ENCODE measurements at places on chromosomes 13 and 19.

DNA sequence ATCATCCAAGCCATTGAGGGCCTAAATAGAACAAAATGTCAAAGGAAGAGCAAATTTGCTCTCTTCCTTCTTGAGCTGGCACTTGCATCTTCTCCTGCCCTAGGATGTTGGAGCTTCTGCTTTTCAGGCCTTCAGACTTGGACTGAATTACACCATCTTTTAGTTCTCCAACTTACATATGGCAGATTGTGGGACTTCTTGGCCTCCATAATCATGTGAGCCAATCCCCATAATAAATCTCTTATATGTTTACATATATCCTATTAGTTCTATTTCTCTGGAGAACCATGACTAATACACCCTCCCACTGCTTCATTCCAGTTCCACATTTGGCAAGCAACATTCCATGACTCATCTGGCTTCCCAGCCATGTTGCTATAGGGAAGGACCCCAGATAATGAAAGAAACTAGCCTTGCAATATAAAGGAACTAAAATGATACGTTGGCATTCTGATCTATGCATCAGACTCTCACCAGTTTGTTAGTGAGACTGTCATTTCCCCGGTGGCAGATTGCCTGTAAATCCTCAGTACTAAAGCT is 11.0 kb upstream of the ACOD1 start:
- DNase-seq = no peak

- DNase-seq = no peak
Measured at GRCh38 chr13:29294821-29295220, 300.7 kb downstream of the SLC7A1 start.

- DNase-seq = no peak
Measured at GRCh38 chr13:69283837-69284236, 823.8 kb upstream of the ATXN8OS start.

GRCh38 chr19:6694147-6694815 is 24.3 kb upstream of the TNFSF14 start:
- no peak for DNase-seq

- no peak for DNase-seq
Measured at GRCh38 chr13:48946163-48946562, 29.5 kb upstream of the FNDC3A start.

- DNase-seq = no peak
Measured at GRCh38 chr19:5929625-5930024, 15.6 kb downstream of the CAPS start.

- DNase-seq = no peak
Measured at GRCh38 chr13:33123066-33123859, 107.0 kb downstream of the KL start.

DNA sequence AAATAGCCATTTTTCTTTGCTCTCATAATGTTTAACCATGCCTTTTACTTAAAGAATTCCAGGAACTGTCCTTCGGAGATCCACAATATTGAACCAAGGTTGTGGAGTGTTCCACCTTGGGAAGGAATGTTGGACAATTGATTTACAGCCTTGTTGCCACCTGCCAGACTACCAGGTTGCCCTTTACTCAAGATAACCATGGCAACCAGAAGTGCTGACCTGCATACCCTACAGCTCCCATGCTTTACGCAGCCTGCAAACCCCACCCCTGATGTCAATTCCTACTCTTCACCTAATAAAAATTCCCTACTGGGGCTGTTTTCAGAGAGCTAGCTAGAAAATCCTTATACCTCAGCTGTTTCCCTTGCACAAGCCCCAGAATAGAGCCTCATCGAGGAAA is 151.0 kb upstream of the RXFP2 start:
- DNase-seq = no peak

DNA sequence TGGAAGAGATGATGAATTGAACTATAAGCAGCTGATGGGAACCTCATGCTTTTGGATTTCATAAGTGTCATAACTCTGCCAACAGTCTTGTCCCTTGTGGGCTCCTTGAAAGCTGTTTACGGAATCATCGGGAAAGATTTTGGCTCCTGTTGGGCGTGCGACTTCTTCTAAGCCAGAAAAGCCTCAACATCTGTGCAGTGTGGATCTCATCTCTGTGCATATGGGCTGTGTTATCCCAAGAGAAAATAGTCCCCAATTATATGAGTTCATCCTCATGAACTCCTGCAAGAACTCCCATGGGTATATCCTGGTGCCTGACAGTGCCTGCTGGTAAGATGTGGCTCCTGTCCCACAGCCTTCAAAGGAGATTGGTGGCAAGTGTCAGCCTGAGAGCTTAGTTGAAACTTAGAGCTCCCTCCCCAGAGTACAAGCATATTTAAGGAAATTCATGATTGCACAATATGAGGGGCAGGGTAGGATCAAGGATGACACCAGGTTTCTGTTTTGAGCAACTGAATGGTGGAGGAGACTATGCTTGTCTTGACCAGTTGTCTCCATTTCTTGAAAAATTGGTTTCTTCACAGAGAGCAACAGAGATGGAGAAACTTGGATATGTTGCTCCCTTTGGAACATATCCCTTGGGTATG is 243.5 kb downstream of the ITGBL1 start:
- no peak for DNase-seq

- DNase-seq = no peak
Measured at GRCh38 chr13:66888698-66889097, 341.4 kb downstream of the PCDH9 start.

- DNase-seq = no peak
Measured at GRCh38 chr13:51629491-51630287, 45.4 kb downstream of the WDFY2 start.

DNA sequence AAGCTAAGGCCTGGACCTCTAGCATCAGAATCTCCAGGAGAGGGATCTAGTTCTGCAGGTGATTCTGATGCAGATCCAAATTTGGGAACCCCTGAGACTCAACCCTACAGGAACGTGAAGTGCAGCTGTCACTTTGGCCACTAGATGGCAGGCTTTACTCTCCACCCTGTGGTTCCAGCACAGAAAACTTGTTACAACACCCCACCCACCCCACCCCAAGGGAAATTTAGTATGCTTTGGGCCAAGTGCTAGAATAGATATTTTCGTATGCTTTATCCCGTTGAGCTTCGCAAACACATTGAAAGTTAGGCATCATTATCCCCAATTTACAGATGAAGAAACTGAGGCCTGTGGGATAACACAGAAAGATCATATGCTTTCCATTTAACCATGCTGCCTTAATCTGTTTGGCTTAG is 232.0 kb downstream of the B3GLCT start:
- DNase-seq = peak; percentile 27

DNA sequence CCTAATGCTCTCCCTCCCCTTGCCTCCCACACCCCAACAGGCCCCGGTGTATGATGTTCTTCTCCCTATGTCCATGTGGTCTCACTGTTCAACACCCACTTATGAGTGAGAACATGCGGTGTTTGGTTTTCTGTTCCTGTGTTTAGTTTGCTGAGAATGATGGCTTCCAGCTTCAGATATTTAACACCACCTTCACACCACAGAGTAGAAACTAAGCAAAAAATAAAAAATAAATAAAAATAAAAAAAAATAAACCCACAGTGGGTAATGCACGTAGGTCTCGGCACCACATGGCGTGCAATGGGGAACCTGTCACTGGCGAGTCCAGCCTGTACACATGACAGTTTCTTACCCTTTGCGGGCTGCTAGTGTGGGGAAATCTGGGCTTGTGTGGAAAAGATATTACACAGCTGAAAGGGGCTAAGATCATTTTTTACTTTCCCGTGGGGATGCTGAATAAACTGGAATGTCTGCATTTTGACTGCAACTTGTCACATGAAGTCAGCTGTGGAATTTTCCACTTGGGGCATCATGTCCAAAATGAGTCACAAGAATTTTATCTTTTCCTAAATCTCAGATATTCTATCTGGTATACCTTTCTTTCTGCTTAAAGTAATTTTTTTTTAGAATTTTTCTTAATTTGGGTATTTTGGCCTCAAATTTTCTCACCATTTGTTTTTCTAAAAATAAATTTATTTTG is 170.5 kb downstream of the IRS2 start:
- no peak for DNase-seq

DNA sequence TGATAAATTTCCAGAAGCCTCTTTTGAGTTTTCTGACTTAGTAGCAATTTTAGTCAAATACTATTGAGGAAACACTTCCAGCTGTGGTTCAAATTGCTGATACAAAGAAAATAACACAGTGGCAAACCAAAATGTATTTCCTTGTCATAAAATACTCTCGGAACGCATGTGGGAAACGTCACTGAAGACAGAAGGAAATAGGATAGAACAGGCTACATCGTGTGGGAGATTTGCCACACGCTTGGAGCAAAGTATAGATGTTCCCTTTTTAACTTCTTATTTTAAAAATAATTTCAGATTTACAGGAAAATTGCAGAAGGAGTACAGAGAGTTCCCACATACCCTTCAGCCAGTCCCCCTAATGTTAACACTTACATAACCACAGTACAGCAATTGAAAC is 88.8 kb downstream of the ING1 start:
- DNase-seq = no peak

GRCh38 chr19:35478794-35479677 is 11.2 kb downstream of the KRTDAP start:
- DNase-seq = no peak

DNA sequence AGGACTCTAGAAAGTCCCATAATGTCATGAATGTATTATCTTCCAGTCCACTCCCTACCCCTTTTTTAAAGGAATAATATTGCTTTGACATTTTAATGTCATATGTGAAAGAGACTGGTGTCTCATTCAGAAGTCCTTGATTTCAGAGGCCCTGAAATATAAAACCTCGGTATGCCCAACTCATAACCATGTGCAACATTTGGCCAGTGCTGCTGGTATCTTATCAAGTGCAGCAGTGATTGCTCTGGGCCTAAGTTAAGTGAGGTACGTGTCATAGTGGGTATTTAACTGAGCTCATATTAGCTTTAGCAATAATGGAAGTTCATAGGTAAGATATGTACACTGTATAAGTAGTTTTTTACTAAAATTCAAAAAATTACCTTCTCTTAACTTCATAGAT is 14.7 kb downstream of the TEX30 start:
- DNase-seq = no peak

DNA sequence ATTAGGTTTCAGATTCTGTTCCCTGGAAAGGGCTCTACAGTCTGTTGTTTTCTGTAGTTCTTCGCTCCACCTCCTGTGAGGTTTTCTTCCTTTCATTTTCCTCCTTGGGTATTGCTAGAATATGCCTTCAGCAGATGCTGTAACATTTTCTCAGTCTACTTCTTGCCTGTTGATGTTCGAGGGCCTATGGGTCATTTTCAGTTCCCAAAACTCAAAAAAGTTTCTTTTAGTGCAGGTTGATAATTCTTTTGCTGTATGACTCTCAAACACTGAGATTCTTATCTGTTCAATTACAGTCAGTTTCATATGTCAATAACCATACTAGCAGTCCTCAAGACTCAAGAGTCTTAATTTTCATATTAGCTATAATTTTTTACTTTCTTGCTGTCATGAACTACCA is 268.3 kb downstream of the RFC3 start:
- no peak for DNase-seq

DNA sequence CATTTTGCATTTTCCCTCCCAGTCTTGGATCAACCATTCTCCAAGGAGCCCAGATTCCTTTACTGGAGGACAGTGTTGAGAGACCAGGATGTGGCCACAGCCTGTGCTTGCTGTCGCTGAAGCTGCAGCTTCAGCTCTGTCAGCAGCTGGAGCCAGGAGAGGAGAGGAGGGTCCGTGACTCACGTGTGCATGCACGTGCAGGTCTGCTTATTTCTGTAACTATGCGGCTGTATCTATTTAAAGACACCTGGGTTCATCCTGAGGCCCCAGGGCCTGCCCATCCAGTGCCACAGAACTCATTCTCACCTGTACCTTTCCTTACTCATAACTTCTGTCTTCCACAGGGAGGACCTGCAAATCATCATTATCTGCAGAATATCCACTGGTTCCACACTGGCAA is 8.2 kb upstream of the LAMP1 start:
- no peak for DNase-seq

- DNase-seq = no peak
Measured at GRCh38 chr19:8577247-8577646, at the start of gene MYO1F. TSS of gene MYO1F (minus strand) at chr19:8577442. CDS start at chr19:8577309, 133 bp downstream.

DNA sequence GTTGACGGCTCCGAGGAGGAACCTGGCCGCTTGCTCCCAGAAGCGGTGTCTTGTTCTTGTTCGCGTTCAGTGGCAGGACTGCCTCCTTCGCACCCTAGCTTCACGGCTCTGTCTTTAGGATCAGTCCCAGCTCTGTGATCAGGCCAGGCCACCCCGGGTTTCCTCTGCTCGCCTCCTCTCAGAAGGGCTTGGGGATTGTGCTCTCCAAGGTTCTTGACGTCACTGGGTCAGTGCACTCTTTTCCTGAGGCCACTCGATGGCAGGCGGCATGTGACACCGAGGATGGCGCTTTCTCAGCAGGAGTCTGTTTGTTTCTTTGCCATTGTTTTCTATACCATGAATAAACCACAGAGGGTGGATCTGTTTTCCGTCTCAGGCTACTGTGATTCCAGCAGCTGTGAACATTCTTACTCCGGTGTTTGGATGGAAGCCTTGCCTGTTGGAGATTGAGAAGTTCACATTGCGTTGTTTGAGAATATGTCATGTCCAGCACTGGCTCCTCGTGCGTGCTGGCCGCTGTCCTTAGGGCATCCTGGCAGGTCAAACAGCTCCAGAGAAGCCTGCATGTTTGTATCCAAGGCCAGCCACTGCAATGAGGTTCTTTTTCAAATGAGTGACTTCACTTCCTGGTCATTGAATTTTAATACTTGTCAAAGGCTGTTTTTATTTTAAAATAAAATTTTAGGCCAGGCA is 44.5 kb downstream of the SLC7A9 start:
- no peak for DNase-seq

DNA sequence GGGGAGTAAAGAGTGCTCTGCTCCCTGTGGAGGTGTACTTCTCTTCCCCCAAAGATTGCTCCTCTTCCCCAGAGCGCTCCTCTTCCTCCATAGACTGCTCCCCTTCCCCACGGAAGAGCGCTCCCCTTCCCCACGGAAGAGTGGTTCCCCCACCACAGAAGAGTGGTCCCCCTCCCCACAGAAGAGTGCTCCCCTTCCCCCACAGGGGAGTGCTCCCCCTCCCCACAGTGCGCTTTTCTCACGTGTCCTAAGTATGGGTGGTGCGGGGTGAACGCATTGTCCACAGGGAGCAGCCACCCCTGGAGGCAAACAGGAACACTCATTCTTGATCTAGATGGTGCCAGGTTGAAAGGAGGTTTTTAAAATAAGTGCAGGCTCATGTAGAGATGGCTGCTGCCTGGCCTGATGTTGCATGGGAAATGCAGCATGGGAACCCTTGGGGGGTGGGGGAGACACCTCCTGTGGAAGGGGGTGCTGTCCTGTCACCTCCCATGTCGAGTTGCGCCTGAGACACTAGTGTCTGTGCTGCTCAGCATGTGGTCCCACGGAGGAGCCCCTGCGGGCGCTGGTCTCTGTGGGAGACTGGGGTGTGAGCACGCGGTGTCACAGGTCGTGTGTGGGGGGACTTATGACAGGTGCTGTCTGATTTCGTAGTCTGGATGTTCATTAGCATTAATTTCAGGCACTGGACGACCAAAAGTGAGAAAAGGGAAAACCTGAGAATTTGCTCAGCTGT is 52.2 kb downstream of the ATP11A start:
- no peak for DNase-seq

DNA sequence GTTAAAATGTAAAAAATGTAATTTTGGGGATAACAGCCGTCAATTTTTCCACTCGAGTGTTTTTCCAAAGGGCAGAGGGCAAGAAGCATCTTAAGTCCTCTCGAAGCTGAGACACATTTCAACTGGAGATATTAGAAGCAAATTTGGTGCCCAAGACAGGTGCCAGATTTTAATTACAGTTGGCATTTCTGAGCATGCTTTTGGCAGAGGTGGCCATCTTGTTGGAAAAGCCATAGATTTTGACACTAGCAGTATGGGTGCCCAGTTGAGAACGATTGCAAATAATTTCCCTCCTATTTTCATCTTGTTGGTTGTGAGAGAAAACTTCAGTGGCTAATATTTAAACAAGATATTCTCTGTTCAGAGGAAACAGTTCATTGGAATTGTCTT is 146.3 kb downstream of the TM9SF2 start:
- no peak for DNase-seq
